ENCODE measurements at places on chromosomes 16 and 17. TPM values are rescaled to one million over a fixed set of nuclear protein-coding genes. Genes with fewer than 3 reads are reported as not detected.
A peak's percentile ranks its signal among the peaks of the same experiment; 100 is the strongest.

Gene CCL7
- not detected for total RNA-seq

Gene KRT33A
- total RNA-seq = not detected

Gene PDE6G
- total RNA-seq = not detected

Gene TRIM47
- total RNA-seq = 11.9 TPM

Gene HOXB1
- not detected for total RNA-seq

Gene TBC1D3C
- total RNA-seq = not detected

DNA sequence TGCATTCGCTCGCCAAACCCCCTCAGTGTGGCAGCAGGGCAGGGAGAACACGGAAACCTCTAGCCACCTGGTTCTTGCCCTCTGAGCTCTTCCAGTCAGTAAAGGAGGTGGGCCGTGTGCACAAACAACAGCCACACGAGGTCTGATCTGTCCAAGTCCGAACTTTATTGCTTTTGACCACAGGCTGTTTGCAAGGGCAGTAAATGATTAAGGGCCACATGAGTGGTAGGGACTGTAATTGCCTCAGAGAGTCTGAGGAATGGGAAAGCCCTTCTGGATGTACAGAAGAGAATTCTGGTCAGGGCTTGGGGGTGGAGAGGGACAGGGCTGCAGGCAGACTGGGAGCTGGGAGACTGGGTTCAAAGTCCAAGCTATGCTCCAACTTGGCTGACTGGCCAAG, 75.7 kb upstream of the LHX1 start:
- no peak for DNase-seq

- DNase-seq = no peak
These were observed 15.7 kb downstream of the CNEP1R1 start for GRCh38 chr16:50040710-50041109.

GRCh38 chr17:70750983-70751382, 581.7 kb downstream of the KCNJ2 start:
- DNase-seq = no peak

DNA sequence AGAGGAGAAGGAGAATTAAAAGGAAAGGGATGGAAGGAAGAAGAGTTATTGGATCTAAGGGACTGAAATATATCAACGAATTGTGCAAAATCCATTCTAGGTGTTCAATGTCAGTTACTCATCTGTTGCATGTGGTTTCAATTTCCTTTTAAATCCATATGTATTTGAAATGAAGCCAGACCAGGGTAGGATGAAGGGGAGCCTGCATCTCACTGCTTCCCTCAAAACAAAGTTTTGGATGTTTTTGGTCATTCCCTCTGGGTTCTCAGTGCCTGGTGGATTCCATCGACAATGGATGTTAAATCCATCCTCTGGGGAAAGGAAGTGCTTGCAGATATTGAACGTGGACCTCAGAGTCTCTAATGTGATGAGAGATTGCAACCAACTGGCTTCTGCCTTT, 103.5 kb upstream of the XYLT1 start:
- DNase-seq = no peak

- DNase-seq = no peak
These were observed 4.3 kb downstream of the ALDOA start for GRCh38 chr16:30069611-30070462.

GRCh38 chr17:74413491-74413890, 18.4 kb upstream of the GPRC5C start:
- DNase-seq = no peak

DNA sequence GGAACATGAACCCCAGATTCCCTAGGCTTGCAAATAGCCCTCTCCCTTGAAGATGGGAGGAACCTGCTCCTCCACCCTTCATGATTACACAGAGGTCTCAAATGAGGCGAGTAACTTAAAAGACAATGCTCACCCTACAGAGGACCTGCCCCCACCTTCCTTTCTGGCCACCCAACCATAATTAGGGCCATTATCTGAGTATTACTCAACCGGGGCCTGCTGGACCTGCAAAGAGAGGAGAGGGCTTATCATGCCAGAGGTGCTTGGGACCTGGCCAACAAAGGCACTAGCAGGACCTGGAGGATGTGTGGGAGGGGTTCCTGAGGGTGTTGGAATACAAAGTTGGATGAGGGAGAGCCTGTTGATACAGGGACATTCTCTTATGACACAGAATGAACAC, 42.4 kb downstream of the RNF157 start:
- peak; percentile 39 for DNase-seq

DNA sequence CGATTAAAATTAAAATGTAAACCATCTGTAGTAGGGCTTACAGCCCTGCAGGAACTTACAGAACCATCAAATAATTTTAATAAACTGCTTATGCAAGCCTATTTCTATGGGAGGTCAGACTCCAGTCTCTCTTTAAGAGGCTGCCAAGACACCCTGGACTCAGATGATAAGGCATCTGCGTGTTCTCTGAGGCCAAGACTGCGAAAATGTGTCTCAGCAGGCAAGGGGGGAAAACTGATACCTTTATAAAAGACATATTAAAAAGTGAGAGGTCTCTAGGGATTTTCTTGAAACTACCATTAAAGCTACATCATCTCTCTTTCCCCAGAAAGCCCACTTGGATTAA, 32.2 kb downstream of the MPHOSPH6 start:
- DNase-seq = no peak

DNA sequence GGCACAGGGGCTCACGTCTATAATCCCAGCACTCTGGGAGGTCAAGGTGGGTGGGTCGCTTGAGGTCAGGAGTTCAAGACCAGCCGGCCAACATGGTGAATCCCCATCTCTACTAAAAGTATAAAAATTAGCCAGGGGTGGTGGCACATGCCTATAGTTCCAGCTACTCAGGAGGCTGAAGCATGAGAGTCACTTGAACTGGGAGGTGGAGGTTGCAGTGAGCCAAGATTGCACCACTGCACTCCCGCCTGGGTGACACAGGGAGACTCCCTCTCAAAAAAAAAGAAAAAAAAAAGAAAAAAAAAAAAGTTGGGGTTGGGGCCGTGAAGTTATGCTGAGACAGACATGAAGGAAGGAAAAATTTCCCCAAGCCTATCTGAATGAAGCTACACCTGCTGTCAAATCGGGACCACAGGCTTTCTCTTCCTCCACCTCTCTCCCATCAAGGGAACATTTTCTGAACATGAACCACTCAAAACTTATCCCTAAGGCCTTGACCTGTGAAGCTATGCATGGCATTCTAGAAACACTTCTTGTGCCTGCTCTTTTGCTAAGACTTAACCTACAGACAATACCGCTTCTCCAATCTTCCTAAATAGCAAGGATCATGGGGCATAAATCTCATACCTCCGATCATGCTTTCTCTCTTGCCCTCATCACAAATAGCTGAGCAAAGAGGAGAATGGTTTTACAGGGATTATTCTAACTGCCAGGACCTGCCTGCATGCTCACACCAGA, 88.6 kb downstream of the CYTH1 start:
- no peak for DNase-seq

GRCh38 chr17:63124536-63124935, 158.5 kb downstream of the TANC2 start:
- DNase-seq = no peak

DNA sequence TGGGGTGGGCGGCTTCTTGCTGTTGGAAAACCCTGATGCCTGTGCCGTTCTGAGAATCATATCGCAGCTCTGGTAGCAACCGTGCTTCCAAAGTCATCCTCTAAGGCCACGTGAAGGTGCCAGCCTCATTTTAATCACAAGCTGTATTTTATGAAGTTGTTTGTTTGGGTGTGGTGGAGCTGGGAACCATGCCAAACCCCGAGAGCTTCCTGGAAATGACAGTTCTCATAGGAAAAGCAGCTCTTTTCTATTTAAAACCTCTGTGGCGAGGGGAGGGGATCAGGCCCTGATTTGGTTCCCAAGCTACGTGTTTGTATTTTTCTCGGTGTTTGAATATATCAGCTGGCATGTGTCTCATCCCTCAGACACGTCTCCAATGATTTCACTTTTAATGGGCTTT, 21.7 kb downstream of the KNOP1 start:
- DNase-seq = peak; percentile 94

DNA sequence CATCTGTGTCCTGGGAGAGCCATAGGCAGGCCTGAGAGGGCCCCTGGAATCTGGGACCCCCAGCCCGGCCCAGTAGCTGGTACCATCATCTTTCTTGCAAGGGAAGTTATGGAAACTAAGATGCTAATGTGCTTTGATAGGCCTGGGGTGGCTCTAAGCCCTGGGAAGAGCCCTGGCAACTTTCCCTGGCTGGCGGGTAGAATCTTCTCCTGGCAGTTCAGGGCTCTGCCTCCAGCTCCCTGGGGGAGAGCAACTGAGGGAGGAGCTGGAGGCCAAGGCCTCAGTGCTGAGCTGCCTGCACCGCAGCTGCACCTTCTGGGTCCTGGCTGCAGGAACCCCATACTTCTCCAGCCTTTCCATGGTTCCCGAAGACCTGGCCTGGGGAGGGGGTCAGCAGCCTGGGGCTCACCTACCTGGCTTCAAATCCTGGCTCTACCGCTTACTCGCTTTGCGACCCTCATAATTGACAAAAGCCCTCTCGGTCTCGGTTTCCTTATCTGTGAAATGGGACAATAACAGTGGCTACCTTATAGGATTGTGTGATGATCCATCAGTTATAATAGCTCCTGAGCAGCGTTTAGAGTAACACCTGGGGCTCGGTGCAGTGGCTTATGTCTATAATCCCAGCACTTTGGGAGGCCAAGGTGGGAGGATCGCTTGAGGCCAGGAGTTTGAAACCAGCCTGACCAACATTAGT, 333.7 kb downstream of the SEC14L1 start:
- no peak for DNase-seq

DNA sequence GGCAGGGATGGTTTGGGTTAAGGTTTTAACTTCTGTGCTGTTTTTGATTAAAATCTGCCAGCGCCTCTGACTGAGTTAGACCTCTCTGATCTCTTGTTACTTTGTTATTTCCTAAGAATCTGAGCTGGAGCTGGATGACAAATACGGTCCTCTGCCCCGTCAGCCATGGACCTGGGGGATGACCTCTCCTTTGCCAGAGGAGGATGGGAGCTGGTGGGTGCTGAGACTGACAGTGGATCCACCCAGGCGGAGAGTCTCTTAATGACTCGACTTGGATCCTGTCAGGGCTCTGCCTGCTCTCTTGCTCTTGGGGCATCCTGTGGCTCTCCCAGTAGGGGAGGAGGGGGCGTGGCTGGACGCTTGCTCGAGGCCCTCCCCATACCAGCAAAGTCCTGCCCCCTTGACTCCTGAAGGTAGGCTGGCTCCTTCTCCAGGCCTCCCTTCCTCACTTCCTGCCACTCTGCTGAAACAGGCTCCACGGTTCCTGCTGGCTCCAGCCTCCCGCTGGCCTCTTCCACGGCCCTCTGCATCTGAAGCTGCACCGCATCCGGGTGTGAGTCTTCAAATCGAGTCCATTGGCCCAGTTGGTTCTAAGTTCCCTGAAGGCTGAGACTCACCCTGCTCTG, 24.8 kb upstream of the MAP3K14 start:
- peak; percentile 73 for DNase-seq

GRCh38 chr17:50189550-50190292, 11.7 kb downstream of the COL1A1 start:
- DNase-seq = peak; percentile 76

DNA sequence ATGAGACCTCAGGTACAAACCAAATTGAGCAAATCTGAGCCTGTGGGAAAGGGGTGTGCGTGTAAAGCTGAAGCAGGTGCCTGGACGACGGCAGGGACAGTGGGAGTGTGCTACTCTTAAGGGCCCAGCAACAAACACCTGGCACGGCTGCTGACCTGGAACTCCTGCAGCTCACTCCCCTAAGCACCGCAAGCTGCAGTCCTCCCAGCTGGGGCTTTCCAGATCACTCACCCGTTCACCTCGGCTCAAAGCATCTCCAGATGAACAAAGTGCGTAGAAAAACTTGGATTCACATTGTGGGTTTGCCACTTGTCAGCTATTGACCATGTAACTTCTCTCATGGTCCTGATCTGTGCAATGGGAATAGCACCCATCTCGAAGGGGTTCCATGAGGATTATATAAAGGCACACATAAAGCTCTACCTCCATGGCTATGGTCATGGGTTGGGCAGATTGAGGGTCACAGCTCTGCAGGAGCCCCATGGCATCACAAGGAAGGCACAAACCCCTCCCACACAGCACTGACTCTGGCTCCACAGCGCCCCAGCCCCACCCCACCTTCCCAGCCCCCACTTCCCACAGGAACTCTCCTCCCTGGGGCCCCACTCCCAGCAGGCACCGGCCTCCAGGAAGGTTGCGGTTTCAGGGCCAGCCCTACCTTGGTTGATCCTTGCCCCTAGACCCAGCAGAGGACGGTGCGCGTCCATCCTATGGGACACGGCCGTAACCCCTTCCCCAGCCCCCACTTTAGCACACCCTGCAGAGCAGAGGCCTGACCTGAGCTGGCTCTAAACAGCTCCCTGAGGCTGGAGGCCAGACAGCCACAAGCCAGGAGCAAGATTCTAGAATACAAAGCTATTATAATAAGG, 21.9 kb downstream of the ST3GAL2 start:
- DNase-seq = no peak

GRCh38 chr17:20954794-20955193, 88.0 kb downstream of the USP22 start:
- DNase-seq = no peak

GRCh38 chr17:66663041-66663606, 171.8 kb upstream of the CACNG5 start:
- DNase-seq = no peak

GRCh38 chr16:10297341-10298006, 88.4 kb upstream of the ATF7IP2 start:
- no peak for DNase-seq

- no peak for DNase-seq
These were observed 6.7 kb upstream of the PRPSAP2 start for GRCh38 chr17:18851201-18851600.

- no peak for DNase-seq
These were observed 8.1 kb downstream of the ARHGAP23 start for GRCh38 chr17:38436386-38436785.

DNA sequence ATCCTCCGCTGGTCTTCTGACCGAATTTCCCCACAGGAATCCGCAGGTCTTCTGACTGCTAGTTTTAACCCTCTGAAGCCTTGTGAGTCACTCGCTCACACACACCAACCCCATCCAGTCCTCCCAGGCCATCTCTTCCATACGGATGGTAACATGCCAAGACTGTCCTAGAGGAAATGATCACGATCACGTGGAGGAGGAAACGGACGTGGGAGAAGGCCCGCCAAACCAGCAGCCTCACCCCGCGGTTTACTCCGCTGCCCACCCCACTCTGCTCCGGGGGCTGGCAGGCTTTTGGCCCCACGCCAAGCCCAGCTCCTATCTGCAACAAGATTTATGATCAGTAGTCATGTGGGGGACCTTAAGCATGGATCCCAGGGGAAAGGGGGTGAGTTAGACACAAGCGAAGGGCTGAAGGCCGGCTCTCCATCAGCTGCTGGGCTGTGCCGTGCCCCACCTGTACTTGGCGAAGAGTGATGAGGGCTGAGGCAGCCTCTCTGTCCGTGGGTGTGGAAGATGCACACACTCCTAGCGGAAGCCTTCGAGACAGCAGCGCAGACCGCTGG, 1.5 kb upstream of the FAAP100 start:
- peak; percentile 80 for DNase-seq

- DNase-seq = no peak
These were observed 129.1 kb upstream of the CHMP6 start for GRCh38 chr17:80862481-80862961.

Measured in SJSA1 (cell line).